ENCODE measurements at places on chromosomes 7 and 10.

GRCh38 chr7:112147793-112148361 lies 58.3 kb downstream of the DOCK4 start:
- no peak for DNase-seq

DNA sequence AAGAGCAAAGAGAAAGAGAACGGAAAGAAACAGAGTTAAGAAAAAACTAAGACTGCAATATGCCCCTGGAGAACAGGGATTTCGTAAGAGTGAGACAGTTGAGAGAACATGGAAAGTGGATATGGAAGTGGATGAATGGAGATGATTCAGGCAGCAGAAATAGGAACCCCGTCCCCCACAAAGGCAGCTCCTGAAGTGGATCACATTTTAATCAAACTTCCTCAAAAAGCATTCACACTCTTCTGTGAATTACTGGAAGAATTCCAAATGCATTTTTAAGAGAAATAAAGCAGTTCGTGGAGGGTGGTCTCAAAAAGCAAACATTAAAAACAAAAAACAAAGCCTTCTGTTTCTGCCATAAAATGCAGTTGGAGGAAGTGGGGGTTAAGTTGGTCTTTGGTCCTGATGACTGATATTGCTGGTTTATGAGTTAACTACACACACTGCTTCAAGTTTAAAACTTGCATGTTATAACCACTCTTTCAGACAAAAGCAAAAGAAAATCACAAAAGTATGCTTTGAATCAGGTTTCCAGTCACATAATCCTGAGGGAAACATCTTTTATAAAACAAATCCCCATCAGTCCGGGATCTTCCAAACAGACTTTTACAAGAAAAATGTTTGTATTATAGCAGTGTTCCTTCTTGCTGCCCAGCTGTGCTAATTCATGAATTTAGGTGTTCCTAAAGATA lies 214.3 kb downstream of the FANK1 start:
- no peak for DNase-seq

DNA sequence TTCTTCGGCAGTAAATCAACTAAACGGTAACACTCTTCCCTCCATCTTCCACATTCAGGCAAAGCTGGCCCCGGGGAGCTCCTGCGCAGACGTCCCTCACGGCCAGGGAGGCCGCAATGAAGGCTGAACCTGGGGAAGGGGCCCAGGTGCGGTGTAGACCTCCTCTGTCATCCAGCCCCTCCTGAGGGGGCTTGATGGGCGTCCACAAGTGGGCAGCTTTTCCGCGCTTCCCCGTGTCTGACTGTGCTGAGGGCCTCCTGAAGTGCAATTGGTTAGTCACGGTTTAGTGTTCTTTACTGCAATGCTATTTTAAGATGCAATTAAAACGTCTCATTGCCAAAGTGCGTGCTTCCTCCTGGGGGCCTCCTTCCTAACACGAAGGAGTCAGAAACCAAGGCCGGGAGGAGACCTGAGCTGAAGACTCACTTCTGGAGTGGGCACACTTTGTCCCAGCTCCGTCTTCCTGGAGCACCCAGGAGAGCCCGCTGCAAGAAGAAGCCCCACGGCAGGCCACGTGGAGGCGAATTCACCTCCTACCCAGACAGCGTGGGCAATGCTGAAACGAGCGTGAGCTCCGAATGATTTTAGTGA lies 173.3 kb downstream of the ELFN1 start:
- no peak for DNase-seq

DNA sequence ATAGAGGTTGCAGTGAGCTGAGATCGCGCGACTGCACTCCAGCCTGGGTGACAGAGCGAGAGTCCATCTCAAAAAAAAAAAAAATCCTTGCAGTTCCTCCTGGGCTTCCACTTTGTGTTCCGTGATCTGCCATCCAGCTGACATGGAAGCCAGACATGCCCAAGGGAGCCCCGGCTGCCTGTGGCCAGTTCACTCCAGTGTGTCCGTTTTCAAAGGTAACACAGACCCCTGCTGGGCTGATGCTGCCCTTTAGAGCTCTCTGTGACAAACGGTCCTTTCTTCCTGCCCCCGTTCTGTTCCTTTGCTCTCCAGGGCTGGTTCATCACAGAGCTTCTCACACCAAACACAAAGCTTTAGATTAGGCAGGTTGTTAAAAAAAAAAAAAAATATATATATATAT lies 130.8 kb downstream of the CUL2 start:
- DNase-seq, result no peak

GRCh38 chr10:2933519-2933918 lies 133.8 kb upstream of the PFKP start:
- no peak for DNase-seq

GRCh38 chr10:58137813-58138212 lies 129.9 kb downstream of the IPMK start:
- DNase-seq, result no peak

- no peak for DNase-seq
These were observed 480.0 kb downstream of the LRMDA start for GRCh38 chr10:75911426-75911825.

GRCh38 chr10:5485948-5486852 lies 13.2 kb downstream of the CALML5 start:
- no peak for DNase-seq

DNA sequence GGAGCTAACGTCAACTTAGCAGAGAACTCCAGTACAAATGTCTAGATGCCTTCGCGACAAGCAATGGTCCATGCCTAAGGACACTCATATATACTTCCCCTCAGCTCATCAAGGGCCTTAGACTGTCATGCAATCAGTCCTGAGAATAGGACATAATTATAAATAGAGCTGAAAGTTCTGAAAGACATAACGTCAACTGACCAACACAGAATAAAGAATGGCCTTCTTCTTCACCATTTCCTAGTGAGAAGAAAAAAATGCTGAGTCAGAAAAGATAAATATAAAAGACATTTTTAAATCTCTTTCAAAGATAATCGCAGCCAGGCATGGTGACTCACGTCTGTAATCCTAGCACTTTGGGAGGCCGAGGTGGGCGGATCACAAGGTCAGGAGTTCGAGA lies 83.2 kb downstream of the ARMH3 start:
- no peak for DNase-seq

DNA sequence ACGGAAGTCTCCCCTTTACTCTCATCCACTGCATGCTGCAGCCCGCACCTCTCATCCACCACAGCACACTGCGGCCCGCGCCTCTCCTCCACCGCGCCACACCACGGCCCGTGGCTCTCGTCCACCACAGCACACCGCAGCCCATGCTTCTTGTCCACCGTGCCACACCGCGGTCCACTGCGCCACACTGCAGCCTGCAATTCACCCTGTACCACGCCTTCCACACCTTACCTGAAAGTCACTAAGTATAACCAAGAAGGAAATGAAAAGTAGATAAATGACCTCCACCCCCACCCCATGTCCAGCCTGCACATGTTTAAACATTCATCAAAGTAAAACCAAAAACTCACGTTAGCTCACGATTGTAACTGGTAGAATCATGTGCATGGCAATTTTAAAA lies 176.1 kb downstream of the DIP2C start:
- no peak for DNase-seq

DNA sequence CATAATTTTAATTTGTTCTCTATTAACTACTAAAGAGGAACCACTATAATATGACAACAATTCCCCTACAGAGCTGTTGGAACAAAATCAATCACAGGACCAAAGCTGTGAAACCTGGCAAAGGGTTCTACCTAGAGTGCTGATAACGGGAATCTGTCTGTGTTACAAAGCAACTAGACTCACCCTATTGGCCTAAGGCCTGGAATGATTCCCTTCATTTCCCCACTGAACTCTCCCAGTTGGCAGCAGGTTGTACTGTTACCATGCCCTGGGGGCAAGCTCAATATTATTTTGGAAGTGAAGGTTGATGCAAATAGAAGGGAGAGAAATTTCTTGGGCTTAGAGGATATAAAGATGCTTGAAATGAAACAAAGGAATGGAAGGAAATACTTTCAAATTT lies 81.8 kb downstream of the SEMA3A start:
- DNase-seq, result no peak

GRCh38 chr7:98862716-98863420 lies 6.9 kb downstream of the TMEM130 start:
- DNase-seq, result no peak

DNA sequence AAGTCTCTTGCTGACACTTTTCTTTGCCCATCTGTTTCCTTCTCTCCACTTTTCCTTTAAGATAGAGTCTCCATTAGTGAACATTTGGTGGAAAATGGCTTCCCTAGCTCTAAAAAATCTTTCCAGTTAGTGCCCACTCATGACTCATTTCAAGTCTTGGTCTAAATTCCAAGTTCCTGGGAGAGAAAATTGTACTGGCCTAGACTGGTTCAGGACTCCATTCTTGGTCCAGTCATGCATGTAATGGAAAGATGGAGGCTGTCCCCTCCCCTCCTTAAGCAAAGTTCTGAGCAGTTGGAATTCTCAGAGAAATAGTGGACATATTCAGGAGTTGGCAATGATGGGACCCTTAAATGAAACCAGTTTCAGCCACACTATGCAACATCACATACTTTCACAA lies 3.8 kb upstream of the ALDH18A1 start:
- DNase-seq, result no peak

DNA sequence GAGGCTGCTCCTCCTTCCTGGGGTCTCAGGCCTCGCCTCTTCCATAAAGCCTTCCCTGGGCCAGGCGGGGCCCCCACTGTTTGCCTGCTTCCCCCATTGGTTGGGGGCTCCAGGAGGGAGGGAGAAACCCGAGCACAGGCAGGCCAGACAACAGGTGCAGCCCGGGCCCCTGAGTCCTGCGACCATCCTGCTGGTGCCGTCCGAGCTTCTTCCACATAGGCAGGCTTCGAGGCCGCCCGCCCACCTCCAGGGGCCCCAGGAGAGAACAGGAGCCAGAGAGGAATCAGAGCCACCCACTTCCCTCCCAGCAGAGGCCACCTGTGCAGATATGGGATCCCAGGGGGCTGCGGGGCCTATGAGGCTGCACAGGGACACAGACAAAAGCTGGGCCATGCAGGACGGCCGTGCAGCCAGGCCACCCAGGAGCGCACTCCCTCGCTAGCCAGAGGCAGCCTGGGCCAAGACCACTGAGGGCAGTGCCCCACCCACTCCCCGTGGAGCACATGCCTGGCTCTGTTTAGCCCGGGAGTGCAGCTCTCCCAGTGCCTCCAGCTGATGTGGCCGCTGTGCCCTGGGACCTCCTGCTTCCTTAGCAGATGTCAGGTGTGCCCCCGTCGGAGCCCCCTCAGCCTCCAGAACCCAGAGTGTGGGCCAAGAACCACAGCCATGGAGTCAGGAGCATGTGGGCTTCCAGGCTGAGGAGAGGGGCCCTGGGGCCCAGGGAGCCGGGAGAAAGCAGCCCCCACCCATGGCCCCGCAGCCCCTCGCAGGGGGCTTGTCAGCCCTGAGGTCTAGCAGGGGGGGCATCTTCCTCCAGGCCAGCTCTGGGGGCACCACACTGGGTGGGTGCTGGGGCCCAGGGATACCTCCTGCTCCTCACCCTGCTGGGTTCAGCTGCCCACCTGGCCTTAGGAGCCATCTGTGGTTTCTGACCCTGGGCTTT lies 59.9 kb upstream of the INPP5A start:
- no peak for DNase-seq
